KBM-7 (cell line): ENCODE measurements at places on chromosomes 5 and 9.

DNA sequence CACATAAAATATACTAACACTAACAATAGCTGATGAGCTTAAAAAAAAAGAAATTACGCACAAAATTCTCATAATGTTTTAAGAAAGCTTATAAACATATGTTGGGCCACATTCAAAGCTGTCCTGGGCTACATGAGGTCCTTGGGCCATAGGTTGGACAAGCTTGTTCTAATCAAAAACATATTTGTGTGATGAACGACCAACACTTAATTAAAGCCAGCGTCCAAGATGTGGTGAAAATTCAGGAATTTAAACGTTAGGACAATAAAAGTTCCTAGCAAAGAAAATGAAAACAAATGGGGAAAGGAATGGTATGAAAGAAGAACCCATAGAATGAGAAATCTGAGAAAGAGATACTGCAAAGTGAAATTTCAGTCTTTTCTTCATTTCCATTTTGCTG lies 429.6 kb upstream of the DMAC1 start:
- DNase-seq = no peak

DNA sequence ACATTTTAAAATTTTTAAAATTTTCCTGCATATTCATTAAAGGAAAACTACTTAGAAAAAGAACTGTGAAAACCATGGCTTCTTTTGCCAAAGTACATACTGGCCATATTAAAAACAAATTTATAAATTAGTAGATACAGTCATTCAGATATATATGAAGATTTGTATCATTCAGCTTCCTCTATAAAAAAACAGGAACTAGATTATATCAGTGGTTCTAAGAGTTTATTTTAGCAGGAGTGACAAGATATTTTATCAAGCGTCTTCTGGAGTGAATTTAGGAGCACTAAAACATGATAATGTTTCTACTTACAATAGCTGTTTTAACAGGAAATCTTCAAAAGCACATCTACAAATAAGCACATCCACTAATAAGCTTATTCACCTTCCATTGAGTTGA lies 171.4 kb downstream of the RAPGEF6 start:
- DNase-seq = peak; percentile 73

GRCh38 chr9:90180381-90180780 lies 462.2 kb downstream of the DIRAS2 start:
- peak; percentile 8 for DNase-seq

DNA sequence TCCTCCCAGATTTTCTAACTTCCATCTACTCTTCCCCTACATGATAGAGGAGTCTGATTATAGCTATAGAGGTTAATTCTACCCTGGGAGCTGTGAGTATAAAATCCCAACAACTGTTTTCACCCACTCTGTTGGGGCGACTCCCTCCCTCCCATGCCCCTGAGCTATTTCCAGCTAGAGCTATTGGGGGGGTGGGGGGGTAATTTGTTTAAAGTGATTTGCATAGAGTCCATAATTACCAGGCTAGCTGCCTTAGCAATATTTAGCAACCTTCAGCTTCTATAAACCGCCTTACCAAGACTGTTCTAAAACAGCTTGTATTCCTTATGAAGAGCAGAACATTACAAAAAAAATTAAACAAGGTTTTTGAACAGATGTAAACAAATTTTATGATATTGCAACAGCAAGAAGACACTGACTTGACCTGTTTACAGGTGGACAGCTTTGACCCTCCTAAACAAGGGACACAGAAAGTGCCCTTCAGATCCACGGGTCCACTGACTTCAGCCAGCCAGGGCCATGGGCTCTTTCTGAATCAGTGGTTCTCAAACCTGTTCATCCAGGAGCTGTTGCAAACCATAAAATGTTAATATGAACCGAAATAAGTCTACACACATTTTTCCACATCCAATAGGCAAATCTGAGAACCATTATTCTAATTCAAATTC lies 98.2 kb downstream of the OTULIN start:
- no peak for DNase-seq

- no peak for DNase-seq
Measured at GRCh38 chr5:14996997-14997396, 125.4 kb upstream of the ANKH start.

- DNase-seq = no peak
Measured at GRCh38 chr5:22614486-22615094, 238.6 kb downstream of the CDH12 start.

- no peak for DNase-seq
Measured at GRCh38 chr9:98159301-98159700, 33.1 kb downstream of the CORO2A start.

- DNase-seq = peak; percentile 12
Measured at GRCh38 chr9:68546596-68547390, 6.1 kb upstream of the TMEM252 start.

- no peak for DNase-seq
Measured at GRCh38 chr9:25752398-25752797, 74.2 kb upstream of the TUSC1 start.

DNA sequence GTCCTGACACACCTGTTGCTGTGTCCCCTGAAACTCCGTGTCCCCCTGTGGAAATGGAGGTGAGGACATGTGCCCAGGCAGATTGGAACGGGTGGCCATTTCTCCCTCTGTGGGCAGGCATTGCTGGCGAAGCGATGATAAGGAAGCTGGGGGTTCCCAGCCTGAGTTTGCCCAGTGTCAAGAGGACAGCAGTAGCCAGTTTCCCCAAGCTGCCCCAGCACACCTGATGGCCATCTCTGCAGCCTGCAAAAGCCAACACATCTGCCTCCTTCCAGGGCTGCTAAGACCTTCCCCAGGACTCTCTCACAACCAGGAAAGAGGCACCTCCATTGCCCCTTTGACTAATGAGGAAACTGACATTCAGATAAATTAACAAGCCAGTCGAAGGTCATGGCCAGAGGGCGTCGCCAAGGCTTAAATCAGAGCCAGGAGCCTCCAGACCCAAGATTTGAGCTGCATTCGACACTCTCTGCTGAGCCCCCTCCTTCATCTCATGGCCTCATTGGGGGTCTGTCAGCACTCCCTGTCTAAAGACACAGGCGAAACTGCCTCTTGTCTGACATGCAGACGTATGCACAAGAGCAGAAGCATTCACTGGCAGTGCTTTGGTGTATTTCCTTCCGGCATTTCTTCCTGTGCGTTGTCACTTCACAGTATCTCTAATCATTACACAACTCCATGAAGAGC lies 10.4 kb upstream of the WNK2 start:
- DNase-seq = no peak

DNA sequence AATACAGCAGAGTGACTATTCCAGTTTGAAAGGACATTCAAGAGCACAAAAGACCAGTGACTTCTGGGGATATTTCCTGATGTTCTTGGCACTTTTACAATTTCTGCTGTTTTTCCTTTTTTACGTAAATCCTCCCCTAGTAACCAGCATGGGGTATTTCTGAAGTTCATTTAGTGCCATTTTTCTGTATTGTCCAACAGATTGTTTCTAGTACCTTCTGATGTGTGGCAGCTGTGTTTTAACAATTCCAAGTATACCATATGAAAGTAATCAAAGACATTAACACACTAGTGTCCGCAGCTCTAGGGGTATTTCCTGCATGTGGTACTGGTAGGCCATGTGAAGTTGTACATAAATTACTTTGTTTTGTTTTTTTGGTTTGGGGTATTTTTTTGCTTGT lies 53.0 kb upstream of the SMARCA2 start:
- DNase-seq = no peak

GRCh38 chr5:119879446-119879845 lies 250.1 kb downstream of the FAM170A start:
- DNase-seq = no peak

GRCh38 chr9:134424818-134425217 lies 98.6 kb downstream of the RXRA start:
- DNase-seq = no peak

- no peak for DNase-seq
Measured at GRCh38 chr9:136103651-136104487, 8.8 kb upstream of the NACC2 start.

DNA sequence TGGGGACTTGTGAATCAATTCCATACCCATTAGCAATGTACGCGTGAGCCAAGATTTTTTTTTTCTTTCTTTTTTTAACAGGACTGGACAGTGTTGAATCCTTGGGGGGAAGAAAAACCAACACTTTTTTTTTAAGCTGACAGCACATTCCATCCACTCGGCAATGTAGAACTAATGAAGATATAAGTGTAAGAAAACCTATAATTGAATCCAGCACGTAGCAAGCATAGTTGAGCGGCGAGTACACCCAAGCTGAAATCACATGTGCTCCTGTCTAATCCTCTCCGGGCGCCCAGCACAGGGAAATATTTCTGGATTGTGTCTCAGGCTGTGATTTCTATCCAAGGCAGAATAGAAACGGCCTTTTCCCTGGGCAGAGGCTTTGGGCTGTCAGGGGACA lies 118.2 kb downstream of the BOD1 start:
- DNase-seq = no peak

DNA sequence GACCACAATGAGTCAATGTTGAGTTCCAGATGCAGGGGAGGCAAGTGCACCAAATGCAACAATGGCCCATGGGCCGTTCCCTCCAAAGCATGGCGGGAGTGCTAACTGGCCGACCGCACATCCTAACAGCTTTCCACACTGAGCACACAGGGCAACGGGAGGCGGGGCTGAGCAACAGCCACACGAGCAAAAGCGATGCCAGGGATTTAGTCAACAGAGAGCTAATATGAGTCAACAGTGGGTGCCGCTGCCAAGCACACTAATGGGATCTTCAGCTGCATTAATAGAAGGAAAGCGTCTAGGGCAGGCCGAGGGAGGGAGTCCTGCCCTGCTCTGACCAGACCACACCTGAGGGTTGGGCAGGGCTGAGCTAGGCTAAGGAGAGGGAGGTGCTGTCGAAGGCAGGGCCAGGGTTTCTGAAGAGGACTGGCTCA lies 4.6 kb downstream of the EPB41L4B start:
- no peak for DNase-seq

GRCh38 chr9:21096901-21097255 lies 19.1 kb upstream of the IFNB1 start:
- peak; percentile 75 for DNase-seq

DNA sequence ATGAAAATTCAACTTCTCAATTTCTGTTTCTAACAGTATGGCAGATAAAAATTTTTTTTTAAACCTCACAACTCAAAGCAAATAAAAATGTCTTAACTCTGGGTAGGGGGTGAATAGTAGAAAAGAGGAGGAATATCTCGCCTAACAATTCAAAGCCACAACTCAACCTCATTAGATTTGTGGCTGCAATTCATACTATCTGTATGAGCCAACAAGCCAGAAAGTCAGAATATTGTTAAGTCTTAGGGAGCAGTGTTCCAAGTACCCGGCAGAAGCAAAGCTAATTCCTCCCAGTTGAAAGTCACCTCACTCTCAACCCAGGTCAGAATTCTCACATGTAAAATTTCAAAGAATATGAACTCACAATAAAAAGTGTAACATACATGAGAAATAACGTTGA lies 15.0 kb downstream of the PJA2 start:
- DNase-seq = no peak

DNA sequence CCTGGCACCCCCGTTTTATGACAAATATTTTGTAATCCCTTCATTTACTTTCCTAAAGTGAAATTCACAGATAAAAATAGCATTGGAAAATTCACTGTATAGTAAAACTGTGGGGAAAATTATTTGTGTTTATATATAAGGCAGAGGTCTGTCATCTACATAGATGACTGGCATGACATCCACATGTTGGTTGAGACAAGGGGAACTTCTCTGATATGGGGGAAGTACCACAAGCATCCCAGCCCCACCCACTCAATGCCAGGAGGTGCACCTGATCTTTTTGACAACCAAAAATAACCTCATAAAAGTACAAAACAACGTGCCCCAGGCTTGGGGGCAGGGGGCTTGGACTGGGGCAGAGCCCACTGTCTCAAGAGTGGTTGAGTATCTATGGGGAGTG lies 6.3 kb upstream of the TDRD7 start:
- DNase-seq = no peak

DNA sequence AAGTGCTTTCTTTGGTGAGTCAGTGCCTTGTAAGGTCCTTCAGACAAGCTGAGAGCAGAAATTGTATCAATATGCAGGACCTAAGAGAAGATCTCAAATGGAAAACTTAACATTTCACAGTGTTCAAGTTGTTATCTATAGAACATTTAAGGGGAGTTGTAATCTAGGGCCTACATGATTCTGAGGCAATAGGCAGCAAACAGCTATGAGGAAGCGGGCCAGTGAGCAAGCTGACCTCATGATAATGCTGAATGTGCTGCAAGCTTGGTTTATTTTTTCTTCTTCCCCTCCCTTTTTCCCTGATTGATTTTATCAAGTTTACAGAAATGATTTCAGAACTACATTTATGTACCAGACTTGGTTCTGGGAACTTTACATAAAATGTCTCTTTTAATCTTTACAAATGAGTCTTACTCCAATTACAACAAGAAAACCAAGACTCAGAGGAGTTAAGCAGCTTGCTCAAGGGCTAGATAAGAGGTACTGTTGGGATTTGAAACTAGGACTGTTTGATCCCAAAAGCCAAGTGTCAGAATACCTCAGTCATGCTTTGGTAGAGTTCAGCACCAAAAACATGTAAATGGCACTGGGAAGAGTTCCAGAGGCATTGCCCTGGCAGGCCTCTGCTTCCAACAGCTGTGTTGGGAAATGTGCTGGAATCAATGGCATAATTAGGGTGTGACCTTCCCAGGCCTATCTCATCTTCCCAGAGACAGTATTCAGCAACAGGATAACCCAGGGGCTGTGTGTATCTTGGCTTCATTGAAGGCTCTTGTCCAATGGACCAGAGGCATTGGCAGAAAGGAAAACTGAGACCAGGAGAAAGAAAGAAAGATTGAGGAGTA lies 130.1 kb downstream of the LRRC70 start:
- no peak for DNase-seq

GRCh38 chr9:76810377-76810957 lies 46.2 kb downstream of the PCA3 start:
- DNase-seq = peak; percentile 59

DNA sequence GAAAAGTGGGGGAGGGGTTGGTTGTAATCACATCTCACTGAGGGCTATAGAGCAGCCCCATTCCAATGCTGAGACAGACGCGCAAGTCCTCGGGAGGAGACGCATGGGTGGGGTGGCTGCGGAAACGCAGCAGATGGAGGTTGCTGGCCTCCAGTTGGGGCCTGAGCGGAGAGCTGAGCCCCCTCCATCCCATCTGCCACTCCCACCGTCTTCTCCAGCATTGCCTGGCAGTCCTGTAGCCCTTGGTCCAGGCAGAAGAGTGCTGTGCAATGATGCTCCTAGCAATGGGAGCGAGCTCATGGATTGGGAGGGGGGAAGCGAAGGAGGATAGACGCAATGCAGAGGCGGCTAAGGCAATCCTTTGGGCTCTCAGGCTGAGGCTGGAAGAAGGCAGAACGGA lies 79.4 kb upstream of the GLRA1 start:
- no peak for DNase-seq
